ENCODE measurements at places on chromosomes 3 and 15. TPM values are rescaled to one million over a fixed set of nuclear protein-coding genes. Genes with fewer than 3 reads are reported as not detected.

GRCh38 chr3:81764665-81765064, 3.2 kb upstream of the GBE1 start:
- H3K36me3 ChIP-seq, result no peaks in the 10 kb centered on the region
- H3K27ac ChIP-seq, result no peak overlapping the region
- H3K4me3 ChIP-seq, result no peak overlapping the region
- H3K27me3 ChIP-seq, result no peaks in the 10 kb centered on the region
- peaks cover 25% of the 10 kb centered on the region for H3K4me1 ChIP-seq
- DNase-seq, result no peak

- no peaks in the 10 kb centered on the region for H3K36me3 ChIP-seq
- H3K27me3 ChIP-seq, result no peaks in the 10 kb centered on the region
- no peaks in the 10 kb centered on the region for H3K4me1 ChIP-seq
- H3K4me3 ChIP-seq, result no peak overlapping the region
These were observed 49.0 kb downstream of the LARS2 start for GRCh38 chr3:45437383-45437782.

GRCh38 chr15:66906668-66907614, 158.5 kb upstream of the SMAD3 start:
- no peaks in the 10 kb centered on the region for H3K36me3 ChIP-seq
- H3K4me1 ChIP-seq, result peaks cover 34% of the 10 kb centered on the region
- H3K27me3 ChIP-seq, result no peaks in the 10 kb centered on the region
- DNase-seq, result no peak
- no peak overlapping the region for H3K4me3 ChIP-seq

Gene CD47
- 15.9 TPM for total RNA-seq

GRCh38 chr3:46221391-46221790, 13.3 kb upstream of the CCR1 start:
- no peaks in the 10 kb centered on the region for H3K27me3 ChIP-seq
- H3K36me3 ChIP-seq, result no peaks in the 10 kb centered on the region
- no peak for DNase-seq
- peaks cover 3% of the 10 kb centered on the region for H3K4me1 ChIP-seq

Gene RPSA
- total RNA-seq, result 626 TPM

GRCh38 chr15:41983221-41983620, 10.9 kb upstream of the EHD4 start:
- no peak overlapping the region for H3K27ac ChIP-seq
- no peaks in the 10 kb centered on the region for H3K27me3 ChIP-seq
- no peak overlapping the region for H3K4me3 ChIP-seq
- no peaks in the 10 kb centered on the region for H3K36me3 ChIP-seq
- no peak for DNase-seq
- peaks cover 23% of the 10 kb centered on the region for H3K4me1 ChIP-seq

- H3K4me1 ChIP-seq, result no peaks in the 10 kb centered on the region
- no peak overlapping the region for H3K27ac ChIP-seq
- no peak for DNase-seq
These were observed 22.2 kb upstream of the SOX2 start for GRCh38 chr3:181689546-181689945.

- H3K27ac ChIP-seq, result no peak overlapping the region
- DNase-seq, result peak; percentile 47
- H3K4me1 ChIP-seq, result peaks cover 16% of the 10 kb centered on the region
- no peaks in the 10 kb centered on the region for H3K36me3 ChIP-seq
These were observed 222.0 kb upstream of the IL12A start for GRCh38 chr3:159766563-159767185.

GRCh38 chr3:133762539-133762938, 16.3 kb downstream of the TF start:
- DNase-seq, result no peak
- no peaks in the 10 kb centered on the region for H3K4me1 ChIP-seq
- H3K27ac ChIP-seq, result no peak overlapping the region

GRCh38 chr15:65094294-65094995, 17.9 kb downstream of the KBTBD13 start:
- DNase-seq, result no peak
- peaks cover 3% of the 10 kb centered on the region for H3K4me1 ChIP-seq
- no peaks in the 10 kb centered on the region for H3K27me3 ChIP-seq
- no peak overlapping the region for H3K4me3 ChIP-seq
- peaks cover 29% of the 10 kb centered on the region for H3K36me3 ChIP-seq

Gene SPINT1
- 297 TPM for total RNA-seq

DNA sequence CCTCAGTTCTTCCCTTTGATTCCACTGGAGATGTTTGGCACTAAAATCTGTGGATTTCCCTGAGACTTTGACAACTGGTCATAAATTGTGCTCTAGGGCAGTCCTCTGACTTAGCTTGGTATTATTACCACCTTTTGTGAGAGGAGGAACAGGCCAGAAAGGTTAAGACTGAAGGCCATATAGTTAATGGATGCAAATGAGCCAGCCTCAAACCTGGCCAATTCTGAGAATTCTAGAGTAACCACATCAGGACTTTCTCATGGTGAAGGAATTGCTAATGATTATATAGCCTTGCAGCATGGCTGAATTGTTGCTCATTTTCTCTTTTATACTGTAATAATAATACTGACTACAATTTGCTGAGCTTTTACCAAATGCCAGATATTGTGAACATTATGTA, 162.5 kb downstream of the CADPS start:
- H3K27me3 ChIP-seq, result no peaks in the 10 kb centered on the region
- no peak overlapping the region for H3K4me3 ChIP-seq
- no peak for DNase-seq
- no peaks in the 10 kb centered on the region for H3K4me1 ChIP-seq

DNA sequence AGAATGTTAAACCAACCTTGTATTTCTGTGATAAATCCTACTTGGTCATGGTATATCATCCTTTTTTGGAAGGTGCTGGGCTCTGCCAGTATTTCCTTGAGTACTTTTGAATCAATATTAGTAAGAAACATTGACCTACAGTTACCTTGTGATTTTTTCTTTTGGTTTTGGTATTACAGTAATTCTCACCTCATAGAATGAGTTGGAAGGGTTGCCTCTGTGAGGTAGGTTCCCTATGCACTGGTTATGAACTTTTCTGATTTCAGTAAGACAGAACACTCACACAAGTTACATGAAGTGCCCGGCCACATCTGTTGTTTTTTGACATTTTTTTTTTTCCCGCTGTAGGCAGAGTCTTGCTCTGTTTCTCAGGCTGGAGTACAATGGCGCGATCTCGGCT, 20.0 kb downstream of the PCCB start:
- no peak overlapping the region for H3K4me3 ChIP-seq
- no peaks in the 10 kb centered on the region for H3K4me1 ChIP-seq
- peaks cover 50% of the 10 kb centered on the region for H3K36me3 ChIP-seq
- H3K27me3 ChIP-seq, result no peaks in the 10 kb centered on the region
- no peak overlapping the region for H3K27ac ChIP-seq
- DNase-seq, result no peak

- H3K27ac ChIP-seq, result no peak overlapping the region
- H3K36me3 ChIP-seq, result no peaks in the 10 kb centered on the region
- H3K4me1 ChIP-seq, result no peaks in the 10 kb centered on the region
- H3K27me3 ChIP-seq, result no peaks in the 10 kb centered on the region
- DNase-seq, result no peak
These were observed 87.8 kb downstream of the ADCY5 start for GRCh38 chr3:123361071-123361470.

- no peaks in the 10 kb centered on the region for H3K4me1 ChIP-seq
- no peaks in the 10 kb centered on the region for H3K36me3 ChIP-seq
- DNase-seq, result no peak
- H3K27ac ChIP-seq, result no peak overlapping the region
- no peak overlapping the region for H3K4me3 ChIP-seq
These were observed 30.0 kb upstream of the GMNC start for GRCh38 chr3:190892395-190892902.

Gene SMAD6
- total RNA-seq, result 112 TPM

Gene TMEM212
- total RNA-seq, result not detected

GRCh38 chr3:186152361-186152798, 43.5 kb upstream of the ETV5 start:
- H3K4me3 ChIP-seq, result no peak overlapping the region
- H3K4me1 ChIP-seq, result no peaks in the 10 kb centered on the region
- no peak overlapping the region for H3K27ac ChIP-seq
- H3K36me3 ChIP-seq, result peaks cover 17% of the 10 kb centered on the region

Gene MRPL46
- total RNA-seq, result 18.7 TPM

GRCh38 chr3:103924544-103924943, 1442.2 kb upstream of the ALCAM start:
- no peaks in the 10 kb centered on the region for H3K4me1 ChIP-seq
- H3K27ac ChIP-seq, result no peak overlapping the region
- DNase-seq, result no peak
- H3K27me3 ChIP-seq, result no peaks in the 10 kb centered on the region

- H3K4me3 ChIP-seq, result no peak overlapping the region
- H3K4me1 ChIP-seq, result no peaks in the 10 kb centered on the region
- H3K27me3 ChIP-seq, result no peaks in the 10 kb centered on the region
- no peak overlapping the region for H3K27ac ChIP-seq
- H3K36me3 ChIP-seq, result no peaks in the 10 kb centered on the region
These were observed 302.2 kb downstream of the NAALADL2 start for GRCh38 chr3:175161291-175161690.

- H3K4me3 ChIP-seq, result no peak overlapping the region
- no peak for DNase-seq
- H3K4me1 ChIP-seq, result peaks cover 15% of the 10 kb centered on the region
- H3K27ac ChIP-seq, result no peak overlapping the region
- no peaks in the 10 kb centered on the region for H3K27me3 ChIP-seq
- no peaks in the 10 kb centered on the region for H3K36me3 ChIP-seq
These were observed 37.9 kb downstream of the NTRK3 start for GRCh38 chr15:88218557-88219221.

- H3K4me1 ChIP-seq, result no peaks in the 10 kb centered on the region
- DNase-seq, result no peak
- H3K27me3 ChIP-seq, result no peaks in the 10 kb centered on the region
- peaks cover 93% of the 10 kb centered on the region for H3K36me3 ChIP-seq
- no peak overlapping the region for H3K27ac ChIP-seq
- H3K4me3 ChIP-seq, result no peak overlapping the region
These were observed 31.7 kb downstream of the CHAC1 start for GRCh38 chr15:40984964-40985363.

Gene ST3GAL6
- total RNA-seq, result 38.7 TPM

Gene MOBP
- total RNA-seq, result not detected

Gene ALDH1A3
- total RNA-seq, result 37.6 TPM

All from stomach (tissue), 19 donors.